Spleen (tissue), 13 donors: ENCODE measurements at places on chromosomes 2 and 18. TPM values are rescaled to one million over a fixed set of nuclear protein-coding genes. Genes with fewer than 3 reads are reported as not detected.

- no peak for DNase-seq
These were observed 585 bp upstream of the ANAPC1 start for GRCh38 chr2:111884592-111884964.

- DNase-seq: no peak
These were observed 446.1 kb upstream of the FAM98A start for GRCh38 chr2:34045101-34045655.

DNA sequence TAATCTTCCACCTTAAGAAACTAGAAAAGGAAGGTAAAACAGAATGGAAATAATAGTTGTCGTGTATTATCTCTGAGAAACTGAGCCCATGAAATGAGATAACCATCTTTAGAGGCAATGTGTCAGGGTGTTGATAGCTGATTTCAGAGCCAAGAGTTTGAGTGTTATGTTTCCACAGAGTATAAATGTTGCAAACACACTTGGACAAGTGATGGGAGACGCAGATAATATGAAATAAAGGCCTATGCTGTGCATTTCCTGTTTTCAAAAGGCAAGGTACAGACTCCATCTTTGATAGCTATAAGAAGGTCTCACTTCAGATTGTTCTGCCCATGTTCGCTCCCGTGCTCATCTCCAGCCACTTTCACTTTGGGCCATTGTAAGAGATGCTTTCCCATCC, 25.9 kb upstream of the DNER start:
- no peak for DNase-seq

DNA sequence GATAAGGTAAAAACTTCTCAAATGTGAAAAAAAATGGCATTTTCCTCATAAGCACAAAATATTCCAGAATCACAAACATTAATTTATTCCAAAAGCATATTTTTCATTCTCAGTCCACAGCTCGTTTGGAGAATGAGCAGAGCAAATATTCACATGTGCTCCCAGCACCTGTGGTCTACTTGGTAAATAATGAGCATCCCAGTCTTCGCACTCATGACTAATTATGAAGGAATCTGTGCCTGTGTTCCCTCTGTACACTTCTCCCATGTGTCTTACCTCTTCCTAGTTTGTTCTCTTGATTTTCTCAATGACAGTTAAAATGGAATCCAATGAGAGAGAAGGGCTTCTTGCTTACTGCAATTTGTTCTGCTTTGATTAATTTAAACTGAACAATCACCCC, 671.0 kb upstream of the SOX11 start:
- DNase-seq: no peak

- DNase-seq: no peak
These were observed 41.4 kb downstream of the TMEM182 start for GRCh38 chr2:102803041-102803896.

Gene UGT1A10
- total RNA-seq: not detected

Gene CABYR
- 1.3 TPM for total RNA-seq

DNA sequence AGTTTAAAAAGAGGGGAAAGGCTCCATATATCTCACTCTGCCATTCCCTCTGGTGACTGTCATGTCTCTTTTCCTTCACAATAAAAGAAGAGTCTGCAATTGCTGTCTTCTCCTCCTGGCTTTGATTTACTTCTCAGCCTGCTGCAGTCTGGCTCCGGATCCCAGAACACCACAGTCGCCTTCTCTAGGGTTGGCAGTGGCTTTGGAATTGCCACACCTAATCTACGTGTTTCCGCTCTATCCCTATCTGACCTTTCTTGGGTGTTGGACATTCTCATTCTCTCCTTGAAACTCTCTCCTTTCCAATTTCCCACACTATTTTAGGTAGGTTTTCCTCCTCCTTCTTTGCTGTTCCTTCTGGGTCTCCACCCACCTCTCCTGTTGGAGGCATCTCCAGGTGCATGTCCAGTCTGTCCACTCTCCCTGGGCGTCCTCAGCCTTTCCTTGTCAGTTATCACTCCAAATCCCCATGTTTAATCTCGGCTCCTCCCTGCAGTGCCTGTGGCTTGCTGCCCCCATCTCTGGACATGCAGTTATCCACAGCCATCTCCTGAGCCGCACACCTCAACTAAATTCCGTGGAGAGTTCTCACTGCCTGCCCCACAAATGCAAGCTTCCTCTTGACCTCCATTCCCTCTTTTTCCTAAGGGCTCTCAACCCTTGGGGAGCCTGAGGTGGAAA, 112.8 kb downstream of the KCTD1 start:
- DNase-seq: no peak

Gene ACOXL
- 0.68 TPM for total RNA-seq

GRCh38 chr18:43780782-43781340, 503.6 kb upstream of the SYT4 start:
- DNase-seq: no peak
